ENCODE measurements at places on chromosomes 12 and 14.

DNA sequence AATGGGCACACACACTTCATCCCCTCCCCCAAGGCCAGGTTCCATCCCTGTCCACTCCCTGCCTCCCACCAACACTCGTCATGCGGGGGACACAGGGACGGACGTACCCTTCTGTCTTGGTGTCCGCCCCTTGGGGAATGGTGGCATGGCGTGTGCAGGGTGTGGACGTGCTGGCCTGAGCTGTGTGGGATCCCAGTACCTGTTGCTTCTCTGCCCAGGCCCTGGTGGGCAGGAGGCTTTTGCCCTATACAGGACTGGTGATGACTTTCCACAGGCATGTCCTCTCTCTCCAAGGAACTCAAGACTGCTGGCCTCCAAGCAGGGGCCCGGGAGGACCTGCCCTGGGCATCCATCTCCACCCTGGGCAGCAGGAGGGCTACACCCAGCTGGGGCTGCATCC, 195.8 kb upstream of the PRMT8 start:
- H3K27me3 ChIP-seq: no peaks in the 10 kb centered on the region
- DNase-seq: no peak
- H3K36me3 ChIP-seq: no peaks in the 10 kb centered on the region
- no peak overlapping the region for H3K27ac ChIP-seq
- no peaks in the 10 kb centered on the region for H3K4me1 ChIP-seq

DNA sequence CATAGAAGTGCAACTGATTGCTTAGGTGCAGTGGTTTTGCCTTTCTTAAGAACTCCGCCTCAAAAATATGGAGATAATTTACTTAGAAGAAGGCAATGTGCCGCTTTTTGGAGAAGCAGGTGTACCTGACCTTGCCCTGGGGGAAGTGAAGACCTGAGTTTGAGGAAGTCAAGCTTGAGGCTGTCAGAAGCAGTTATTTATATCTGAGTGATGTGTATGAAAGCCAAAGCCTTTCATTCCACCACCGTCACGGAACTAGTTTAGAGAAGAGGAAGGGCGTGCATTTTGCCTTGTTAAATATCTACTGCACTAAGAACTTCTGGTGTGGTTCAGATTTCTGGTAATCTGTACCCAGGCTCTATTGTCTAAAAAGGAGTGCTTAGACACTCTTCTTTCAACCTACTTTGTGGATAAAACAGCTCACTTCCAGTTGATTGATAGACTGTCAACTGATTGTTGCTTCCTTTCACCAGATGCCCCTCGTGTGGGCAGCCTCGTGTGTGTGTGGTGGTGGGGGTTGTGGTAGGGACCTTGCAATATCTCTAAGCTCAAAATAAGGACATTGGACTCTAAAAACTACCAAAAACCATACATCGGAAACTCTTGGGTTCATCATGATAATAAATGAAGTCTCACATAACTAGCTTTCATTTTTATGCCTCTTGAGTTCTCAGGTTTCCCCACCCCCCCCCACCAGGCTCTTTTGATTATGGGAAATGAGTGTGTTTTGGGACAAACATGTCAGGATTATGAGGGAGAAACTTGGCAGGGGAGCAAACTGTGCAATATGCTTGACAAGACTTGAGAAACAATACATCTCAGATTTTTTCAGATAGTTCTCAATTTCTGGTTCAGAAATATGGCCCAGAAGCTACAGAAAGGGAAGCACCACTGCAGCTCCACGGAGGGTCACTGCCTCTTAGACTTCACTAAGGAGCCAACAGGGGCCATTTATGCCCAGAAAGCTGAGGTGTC, 78.6 kb downstream of the ARF6 start:
- peak overlapping the region; percentile 19 for H3K4me3 ChIP-seq
- H3K27me3 ChIP-seq: no peaks in the 10 kb centered on the region

GRCh38 chr12:55706568-55707218, 1.0 kb downstream of the ITGA7 start:
- H3K4me3 ChIP-seq: no peak overlapping the region
- peaks cover 24% of the 10 kb centered on the region for H3K4me1 ChIP-seq
- no peaks in the 10 kb centered on the region for H3K36me3 ChIP-seq
- H3K27ac ChIP-seq: no peak overlapping the region
- no peak for DNase-seq
- peaks cover 58% of the 10 kb centered on the region for H3K27me3 ChIP-seq

- no peak for DNase-seq
- H3K27me3 ChIP-seq: no peaks in the 10 kb centered on the region
- H3K4me3 ChIP-seq: no peak overlapping the region
- H3K27ac ChIP-seq: no peak overlapping the region
- H3K4me1 ChIP-seq: no peaks in the 10 kb centered on the region
Observed at GRCh38 chr12:95116773-95117172, 43.4 kb upstream of the NR2C1 start.

- no peaks in the 10 kb centered on the region for H3K36me3 ChIP-seq
- no peak overlapping the region for H3K27ac ChIP-seq
- no peak overlapping the region for H3K4me3 ChIP-seq
- no peak for DNase-seq
Observed at GRCh38 chr12:123829561-123829960, 67.5 kb downstream of the DNAH10 start.

DNA sequence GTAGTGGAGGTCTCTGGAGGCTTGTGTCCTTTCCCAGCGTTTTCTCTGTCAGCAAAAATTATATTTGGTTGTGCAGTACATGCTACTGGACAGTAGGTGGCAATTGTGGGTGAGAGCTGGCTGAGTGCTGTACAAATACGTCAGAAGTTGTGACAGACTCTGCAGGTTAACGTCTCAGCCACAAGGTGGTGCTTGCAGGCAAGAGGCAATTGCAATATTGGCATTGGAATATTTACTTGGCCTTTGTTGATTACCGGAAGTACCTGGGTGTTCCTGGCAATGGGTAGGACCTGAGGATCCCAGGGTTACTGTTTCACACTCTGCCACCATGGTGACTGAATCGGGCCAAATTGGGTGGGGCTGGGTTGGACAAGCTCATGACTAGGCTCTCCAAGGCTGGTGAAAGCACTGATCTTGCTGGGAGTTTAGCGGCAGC, 333.9 kb upstream of the LMO3 start:
- peak; percentile 4 for DNase-seq
- H3K4me3 ChIP-seq: no peak overlapping the region
- H3K36me3 ChIP-seq: no peaks in the 10 kb centered on the region
- no peaks in the 10 kb centered on the region for H3K27me3 ChIP-seq

- H3K27me3 ChIP-seq: no peaks in the 10 kb centered on the region
- no peaks in the 10 kb centered on the region for H3K4me1 ChIP-seq
- no peak overlapping the region for H3K27ac ChIP-seq
- DNase-seq: no peak
Observed at GRCh38 chr14:77490347-77490986, 8.1 kb downstream of the ISM2 start.

DNA sequence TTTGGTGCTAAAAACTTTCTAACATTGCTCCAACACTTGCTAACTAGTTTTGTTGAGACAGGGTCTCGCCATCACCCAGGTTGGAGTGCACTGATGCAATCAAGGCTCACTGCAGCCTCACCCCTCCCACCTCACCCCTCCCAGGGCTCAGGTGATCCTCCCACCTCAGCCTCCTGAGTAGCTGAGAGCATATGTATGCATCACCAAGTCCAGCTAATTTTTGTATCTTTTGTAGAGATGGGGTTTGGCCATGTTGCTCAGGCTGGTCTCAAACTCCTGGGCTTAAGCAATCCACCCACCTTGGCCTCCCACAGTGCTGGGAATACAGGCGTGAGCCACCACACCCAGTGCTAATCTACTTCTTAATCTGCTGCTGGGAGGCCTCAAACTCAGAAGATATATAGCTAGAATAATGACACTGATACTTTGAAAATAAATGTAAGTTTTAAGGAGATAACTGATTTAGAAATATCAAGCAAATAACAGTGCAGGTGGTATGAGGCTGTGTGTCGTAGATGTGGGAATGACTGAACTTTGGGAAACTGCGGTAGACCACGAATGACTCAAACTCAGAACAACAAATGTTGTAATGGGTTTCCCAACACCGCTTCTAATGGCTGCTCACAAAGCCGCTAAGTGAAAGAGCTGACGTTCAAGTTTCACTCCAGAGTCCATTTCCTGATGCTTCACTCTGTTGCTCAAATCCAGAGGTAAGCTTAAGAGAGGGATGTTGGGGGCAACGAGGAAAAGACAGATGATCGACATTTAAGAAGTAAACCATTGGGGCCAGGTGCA, 10.0 kb downstream of the TMCC3 start:
- H3K4me3 ChIP-seq: no peak overlapping the region
- DNase-seq: no peak
- peaks cover 27% of the 10 kb centered on the region for H3K27me3 ChIP-seq
- H3K36me3 ChIP-seq: no peaks in the 10 kb centered on the region
- no peak overlapping the region for H3K27ac ChIP-seq

DNA sequence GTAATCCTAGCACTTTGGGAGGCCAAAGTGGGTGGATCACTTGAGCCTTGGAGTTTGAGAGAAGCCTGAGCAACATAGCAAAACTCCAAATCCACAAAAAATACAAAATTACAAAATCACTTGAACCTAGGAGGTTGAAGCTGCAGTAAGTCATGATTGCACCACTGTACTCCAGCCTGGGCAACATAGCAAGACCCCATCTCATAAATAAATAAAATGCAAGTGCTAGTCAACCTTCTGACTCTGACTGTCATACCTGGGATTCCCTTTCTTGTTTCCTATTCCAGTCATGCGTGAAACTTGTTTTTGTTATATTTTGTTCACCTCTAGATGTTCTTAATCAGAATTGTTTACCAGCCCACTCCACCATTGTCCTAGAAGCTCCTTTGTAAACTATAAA, 31.4 kb downstream of the ABCD4 start:
- H3K4me1 ChIP-seq: no peaks in the 10 kb centered on the region
- no peak overlapping the region for H3K27ac ChIP-seq
- no peaks in the 10 kb centered on the region for H3K36me3 ChIP-seq
- no peak overlapping the region for H3K4me3 ChIP-seq

- no peak overlapping the region for H3K4me3 ChIP-seq
- H3K36me3 ChIP-seq: no peaks in the 10 kb centered on the region
- no peak for DNase-seq
Observed at GRCh38 chr12:41234692-41235091, 46.6 kb downstream of the PDZRN4 start.

DNA sequence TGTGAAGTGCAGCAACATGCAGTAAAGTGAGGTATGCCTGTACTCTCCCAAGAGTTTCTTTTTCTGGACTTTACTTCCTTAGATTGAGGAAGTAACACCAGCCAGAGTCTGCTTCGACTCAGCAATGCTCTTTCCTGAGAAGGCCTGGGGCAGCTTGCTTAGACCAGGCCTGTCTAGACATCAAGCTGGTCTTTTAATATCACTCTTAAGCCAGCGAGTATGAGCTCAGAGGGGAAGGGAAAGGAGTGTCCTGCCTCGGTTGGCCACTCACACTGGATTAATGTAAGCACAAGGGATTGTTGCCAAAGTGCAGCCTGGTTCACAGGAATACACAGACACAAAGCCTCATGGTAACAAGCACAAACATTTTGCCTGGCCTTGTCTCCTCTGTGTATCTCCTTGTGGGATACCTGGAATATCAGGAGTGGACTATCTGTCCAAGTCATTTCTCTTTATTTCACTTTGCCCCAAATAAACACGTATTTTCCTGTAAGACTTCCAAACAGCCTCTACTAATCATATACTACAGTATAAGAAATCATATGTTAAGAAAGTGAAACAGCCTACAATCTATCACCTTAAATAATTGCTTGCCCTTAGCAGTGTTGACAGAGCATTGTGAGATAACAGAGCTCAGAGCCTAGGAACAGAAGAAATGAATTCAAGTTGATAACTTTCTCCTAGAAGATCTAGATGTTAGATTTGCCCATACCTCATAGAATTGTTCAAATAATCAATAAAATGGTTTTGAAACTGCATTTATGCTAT, 121.2 kb upstream of the DAAM1 start:
- H3K4me3 ChIP-seq: no peak overlapping the region
- H3K4me1 ChIP-seq: no peaks in the 10 kb centered on the region
- H3K27me3 ChIP-seq: no peaks in the 10 kb centered on the region
- H3K36me3 ChIP-seq: no peaks in the 10 kb centered on the region

- H3K27ac ChIP-seq: no peak overlapping the region
- no peaks in the 10 kb centered on the region for H3K27me3 ChIP-seq
- no peak overlapping the region for H3K4me3 ChIP-seq
- peaks cover 10% of the 10 kb centered on the region for H3K4me1 ChIP-seq
- no peak for DNase-seq
- H3K36me3 ChIP-seq: peaks cover 19% of the 10 kb centered on the region
Observed at GRCh38 chr14:92692822-92693226, 55.6 kb downstream of the LGMN start.

DNA sequence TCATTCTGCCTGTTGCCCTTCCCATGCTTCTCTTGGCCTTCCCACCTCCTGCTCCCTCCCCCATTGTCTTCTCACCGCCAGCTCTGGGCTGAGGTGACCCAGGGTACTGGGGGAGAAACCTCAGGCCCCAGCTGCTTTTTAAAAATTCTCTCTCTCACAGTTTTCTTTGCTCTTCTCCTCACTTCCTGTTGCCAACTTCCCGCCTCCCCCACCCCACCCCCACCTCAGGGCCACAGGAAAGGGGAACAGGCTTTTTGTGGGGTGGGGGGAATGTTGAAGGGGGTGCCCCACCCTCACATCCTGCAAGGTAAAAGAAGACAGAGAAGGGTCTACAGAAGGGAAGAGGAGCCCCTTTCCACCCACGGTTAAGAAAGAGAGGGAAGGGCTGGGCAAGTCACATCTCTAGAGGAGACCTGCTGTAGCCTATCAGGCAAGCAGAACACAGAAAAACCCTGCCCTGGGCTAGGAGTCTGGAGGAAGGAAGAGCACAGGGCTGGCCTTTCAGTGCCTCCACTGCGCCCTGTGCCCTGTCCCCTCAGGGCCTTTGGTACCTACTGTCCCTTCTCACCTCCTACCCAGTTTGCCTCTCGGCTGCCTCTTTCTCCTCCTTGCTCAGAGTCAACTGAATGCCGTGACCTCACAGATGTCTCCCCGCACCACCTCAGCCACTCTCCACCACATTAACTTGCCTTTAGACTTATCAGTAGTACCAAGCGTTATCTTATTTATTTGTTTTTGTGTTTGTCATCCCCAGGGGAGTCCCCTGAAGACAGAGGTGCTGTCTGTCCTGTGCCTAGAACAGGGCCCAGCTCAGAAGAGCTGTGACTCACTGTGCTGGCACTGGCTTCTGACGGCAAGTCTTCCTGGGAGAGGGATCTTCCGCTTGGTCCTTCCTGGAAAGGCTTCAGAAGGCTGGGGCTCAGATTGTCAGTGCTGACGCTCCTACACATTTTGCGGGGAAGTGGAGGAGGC, 1.7 kb downstream of the ARHGAP9 start:
- H3K4me1 ChIP-seq: peaks cover 31% of the 10 kb centered on the region
- no peak for DNase-seq
- no peaks in the 10 kb centered on the region for H3K27me3 ChIP-seq
- peak overlapping the region; percentile 95 for H3K27ac ChIP-seq

GRCh38 chr14:101112351-101113107, 209.0 kb upstream of the RTL1 start:
- H3K27ac ChIP-seq: no peak overlapping the region
- DNase-seq: no peak

GRCh38 chr12:102596031-102596430, 115.7 kb upstream of the IGF1 start:
- no peaks in the 10 kb centered on the region for H3K27me3 ChIP-seq
- H3K4me1 ChIP-seq: no peaks in the 10 kb centered on the region
- no peaks in the 10 kb centered on the region for H3K36me3 ChIP-seq
- no peak for DNase-seq

- no peak overlapping the region for H3K4me3 ChIP-seq
- DNase-seq: no peak
- H3K27ac ChIP-seq: peak overlapping the region; percentile 7
- H3K4me1 ChIP-seq: peaks cover 41% of the 10 kb centered on the region
- no peaks in the 10 kb centered on the region for H3K27me3 ChIP-seq
Observed at GRCh38 chr12:4135919-4136605, 137.5 kb upstream of the CCND2 start.

GRCh38 chr14:66311990-66312389, 174.2 kb upstream of the CCDC196 start:
- DNase-seq: no peak
- no peaks in the 10 kb centered on the region for H3K27me3 ChIP-seq
- no peaks in the 10 kb centered on the region for H3K4me1 ChIP-seq
- H3K27ac ChIP-seq: no peak overlapping the region
- no peak overlapping the region for H3K4me3 ChIP-seq
